Stimulated activated CD4-positive, alpha-beta T cell treated with anti-CD3 and anti-CD28 coated beads, Interleukin-1b, Interleukin-23, amount 100 ng/mL, for 1 hour (primary cell): ENCODE measurements at places on chromosomes 2 and 18.
A peak's percentile ranks its signal among the peaks of the same experiment; 100 is the strongest.

GRCh38 chr18:7684357-7684756 lies 117.2 kb downstream of the PTPRM start:
- DNase-seq: no peak

GRCh38 chr18:12028040-12028628 lies 46.8 kb downstream of the IMPA2 start:
- no peak for DNase-seq

DNA sequence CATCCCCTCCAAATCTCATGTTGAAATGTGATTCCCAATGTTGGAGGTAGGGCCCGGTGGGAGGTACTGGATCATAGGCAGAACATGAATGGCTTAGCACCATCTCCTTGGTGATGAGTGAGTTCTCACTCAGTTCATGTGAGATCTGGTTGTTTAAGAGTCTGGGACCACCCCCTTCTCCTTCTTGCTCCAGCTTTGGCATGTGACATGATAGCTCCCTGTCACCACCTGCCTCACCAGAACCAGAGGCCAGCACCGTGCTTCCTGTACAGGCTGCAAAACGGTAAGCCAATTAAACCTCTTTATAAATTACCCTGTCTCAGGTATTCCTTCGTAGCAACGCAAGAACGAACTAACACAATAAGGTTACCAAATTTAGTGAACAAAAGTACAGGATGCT lies 95.4 kb downstream of the ZBTB7C start:
- no peak for DNase-seq

DNA sequence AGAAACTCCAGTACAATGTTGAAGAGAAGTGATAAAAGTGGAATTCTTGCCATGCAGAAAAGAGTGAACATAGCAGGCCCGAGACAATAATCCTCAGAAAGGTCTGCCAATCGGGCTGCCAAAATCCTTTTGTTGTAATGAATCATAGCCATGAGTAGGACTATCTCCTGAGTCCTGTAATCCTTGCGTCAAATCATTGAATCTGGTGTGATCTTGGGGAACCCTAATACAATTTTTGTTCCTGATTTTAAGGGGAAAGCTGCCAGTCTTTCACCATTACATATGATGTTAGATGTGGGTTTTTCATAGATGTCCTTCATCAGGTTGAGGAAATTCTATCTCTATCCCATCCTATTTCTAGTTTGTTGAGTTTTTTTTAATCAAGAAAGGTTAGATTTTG lies 2.2 kb downstream of the TPGS2 start:
- DNase-seq: no peak

GRCh38 chr2:156333951-156334495 lies 1.5 kb upstream of the NR4A2 start:
- peak; percentile 60 for DNase-seq

DNA sequence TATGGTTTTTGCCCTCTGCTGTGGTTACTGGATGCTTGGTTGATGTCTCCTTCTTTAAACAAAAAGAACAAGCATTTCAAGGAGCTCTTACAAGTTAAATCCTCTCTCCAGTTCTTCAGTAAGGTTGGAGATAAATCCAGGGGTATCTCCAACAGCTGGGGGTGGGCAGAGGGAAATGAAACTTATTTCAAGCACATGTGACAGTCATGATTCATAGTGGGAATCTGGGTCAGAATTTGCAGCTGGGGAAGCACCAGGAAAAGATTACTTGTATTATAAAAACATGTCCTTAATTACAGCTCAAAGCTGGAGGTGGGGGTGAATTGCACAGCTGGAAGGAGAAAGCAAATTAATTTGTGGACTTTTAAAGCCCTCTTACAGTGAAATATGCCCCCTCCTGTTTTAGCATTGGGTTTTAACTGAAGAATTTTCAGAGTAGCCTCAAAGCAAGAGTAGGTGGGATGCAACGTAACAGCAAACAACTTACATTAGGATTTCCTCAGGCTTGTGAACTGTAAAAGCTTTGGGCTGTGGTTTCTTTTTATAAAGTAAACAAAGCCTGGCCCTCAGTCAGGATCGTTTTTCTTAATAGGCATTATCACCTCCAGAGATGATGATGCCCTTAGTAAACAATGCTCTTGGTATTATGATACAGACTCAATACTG lies 596.4 kb downstream of the NYAP2 start:
- DNase-seq: no peak

DNA sequence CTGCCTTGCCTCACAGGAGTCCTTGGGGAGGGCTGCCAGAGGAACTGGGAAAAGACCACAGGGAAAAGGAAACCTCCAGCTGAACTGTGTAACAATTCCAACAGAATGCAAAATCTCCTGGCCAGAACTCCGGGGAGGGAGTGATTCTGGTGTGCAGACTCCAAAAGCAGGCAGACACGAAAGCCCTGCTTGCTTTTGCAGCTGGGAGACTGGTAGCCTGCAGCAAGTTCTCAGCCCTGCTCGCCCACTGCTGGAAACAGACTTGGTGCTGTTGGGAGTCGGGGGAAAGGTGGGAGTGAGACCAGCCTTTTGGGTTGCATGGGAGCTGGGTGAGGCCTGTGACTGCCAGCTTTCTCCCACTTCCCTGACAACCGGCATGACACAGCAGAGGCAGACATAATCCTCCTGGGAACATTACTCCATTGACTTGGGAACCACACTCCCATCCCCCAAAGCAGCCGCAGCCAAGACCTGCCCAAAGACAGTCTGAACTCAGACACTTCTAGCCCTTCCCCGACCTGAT lies 26.0 kb upstream of the NMI start:
- DNase-seq: no peak

DNA sequence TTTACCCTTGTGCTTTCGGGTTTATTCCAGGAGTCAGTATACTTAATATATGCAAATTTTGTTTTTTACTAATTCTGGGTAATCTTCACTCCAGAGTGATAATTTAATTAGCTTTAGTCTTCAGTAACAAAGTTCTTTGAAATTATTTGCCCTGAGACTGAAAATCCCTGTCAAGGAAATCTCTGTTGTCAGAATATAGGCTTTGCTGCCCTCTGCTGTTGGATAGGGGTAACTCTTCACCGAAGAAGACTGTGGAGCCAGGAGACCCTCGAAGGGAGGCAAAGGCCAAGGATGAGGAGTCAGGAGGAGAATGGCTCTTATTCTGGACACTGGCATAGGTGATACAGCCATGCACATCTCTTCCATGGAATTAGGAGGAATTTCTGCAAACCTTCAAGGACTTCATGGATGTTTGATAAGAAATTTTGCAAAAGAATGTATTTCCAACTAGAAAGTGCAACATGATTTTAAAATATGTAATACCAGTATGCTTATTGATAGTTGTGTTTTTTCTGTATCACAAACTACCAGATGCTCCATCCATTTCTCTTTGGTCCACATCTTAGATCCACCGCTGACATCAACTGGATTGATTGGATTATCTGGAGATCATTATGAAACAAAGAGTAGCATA lies 182.3 kb downstream of the RDH14 start:
- no peak for DNase-seq

DNA sequence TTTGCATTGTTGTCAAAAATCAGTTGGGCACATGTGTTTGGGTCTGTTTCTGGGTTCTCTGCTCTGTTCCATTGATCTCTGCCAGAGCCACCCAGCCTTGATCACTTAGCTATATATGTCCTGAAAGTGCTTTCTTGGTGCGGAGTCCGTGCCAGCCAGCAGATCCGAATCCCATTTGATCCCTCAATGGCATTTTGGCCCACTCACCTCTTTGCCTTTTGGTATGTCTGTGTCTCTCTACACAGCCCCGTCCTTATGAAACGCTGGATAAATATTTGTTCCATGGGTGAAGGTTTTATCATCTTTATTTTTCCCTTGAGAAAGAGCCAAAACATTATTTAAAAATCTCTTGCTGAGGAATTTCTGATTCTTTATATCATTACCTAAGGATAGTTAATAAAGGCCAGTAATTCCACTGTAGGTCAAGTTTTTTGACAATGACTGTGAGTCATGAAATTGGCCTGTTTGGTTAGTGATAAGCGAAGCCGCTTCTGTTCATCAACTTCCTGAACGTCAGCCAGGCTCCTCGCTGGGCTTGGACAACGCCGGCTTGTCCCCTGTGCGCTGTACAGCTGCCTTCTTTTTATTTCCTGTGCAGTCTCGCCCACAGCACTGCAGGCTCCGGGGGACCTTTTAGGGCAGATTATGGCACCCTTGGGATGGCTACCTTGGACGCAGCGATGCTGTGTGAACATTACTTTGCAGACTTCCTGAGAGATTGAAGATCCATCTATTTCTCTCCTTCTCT lies 24.9 kb downstream of the MTCL1 start:
- no peak for DNase-seq

- no peak for DNase-seq
Measured at GRCh38 chr2:8535821-8536685, 145.8 kb upstream of the ID2 start.

- DNase-seq: no peak
Measured at GRCh38 chr2:113172721-113173541, 840 bp upstream of the PSD4 start.

DNA sequence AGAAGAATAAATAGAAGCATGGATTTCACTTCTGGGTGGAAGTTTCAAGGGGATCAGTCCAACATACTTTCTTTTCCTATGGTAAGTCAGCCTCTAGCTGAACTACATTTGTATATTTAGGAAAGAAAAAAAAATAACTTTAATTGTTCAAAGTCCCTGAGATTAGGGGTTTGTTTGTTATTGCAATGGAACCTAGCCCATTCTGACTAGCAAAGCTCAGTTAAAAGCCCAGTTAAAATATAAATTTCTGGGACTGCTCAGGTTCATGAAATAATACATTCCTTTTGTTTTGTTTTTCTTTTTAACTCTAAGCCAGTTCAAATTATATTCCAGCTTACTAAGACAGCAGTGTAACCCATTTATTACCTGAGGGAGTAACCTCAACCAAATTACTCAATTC lies 2069.6 kb upstream of the CELF4 start:
- DNase-seq: no peak

DNA sequence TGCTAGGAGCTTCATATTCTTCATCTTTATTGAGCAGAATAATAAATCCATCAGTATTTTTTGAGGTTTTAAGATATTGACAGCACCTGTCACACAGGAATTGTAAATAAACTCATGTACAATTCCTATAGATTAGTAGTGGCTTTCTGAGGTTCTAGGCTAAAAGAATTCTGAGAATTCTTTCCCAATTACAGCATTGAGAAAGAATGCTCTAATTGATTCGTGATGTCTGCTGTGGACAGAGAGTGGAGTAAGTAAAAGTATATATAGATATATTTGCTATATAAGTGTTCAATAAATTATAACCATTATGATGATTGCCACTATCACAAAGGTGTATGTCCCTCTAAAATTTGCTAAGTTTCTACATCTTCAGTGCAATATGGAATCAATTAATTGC lies 186.5 kb upstream of the NRP2 start:
- DNase-seq: no peak

DNA sequence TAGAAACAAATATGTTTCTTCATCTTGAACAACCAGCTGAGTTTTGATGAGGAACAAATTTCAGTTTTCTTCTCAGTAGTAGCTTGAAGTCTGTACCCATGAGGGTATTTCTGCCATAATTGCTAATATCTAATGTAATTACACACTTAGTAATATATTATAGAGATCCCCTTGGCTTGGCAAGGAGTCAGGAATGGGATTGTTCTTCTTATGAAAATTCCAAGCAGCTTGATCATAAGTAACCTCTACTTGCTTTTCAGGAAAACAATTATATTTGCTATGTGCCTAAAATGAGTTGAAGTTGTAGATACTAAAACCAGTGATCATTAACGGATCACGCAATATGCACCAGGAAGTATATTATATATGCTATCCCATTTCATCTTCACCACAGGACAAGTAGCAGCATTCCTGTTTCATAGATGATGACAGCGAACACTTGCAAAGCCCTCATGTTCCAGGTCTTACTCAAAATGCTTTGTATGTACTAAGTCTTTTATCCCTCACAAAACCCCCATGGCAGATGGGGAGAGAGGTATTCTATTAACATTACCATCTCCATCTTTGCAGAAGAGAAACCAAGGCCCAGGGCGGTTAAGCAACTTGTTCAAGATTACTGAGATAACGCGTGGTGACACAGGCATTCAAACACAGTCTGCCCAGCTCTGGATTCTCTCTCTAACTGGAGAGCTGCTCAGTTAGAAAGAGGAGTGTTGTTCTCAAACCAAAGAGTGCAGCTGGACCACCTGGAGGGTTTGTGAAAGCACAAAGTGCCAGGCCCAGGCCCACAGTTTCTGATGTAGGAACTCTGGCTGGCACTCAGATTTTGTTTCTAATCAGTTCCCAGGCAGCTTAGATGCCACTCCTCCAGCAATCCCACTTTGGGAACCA lies 21.8 kb upstream of the RGPD4 start:
- no peak for DNase-seq

DNA sequence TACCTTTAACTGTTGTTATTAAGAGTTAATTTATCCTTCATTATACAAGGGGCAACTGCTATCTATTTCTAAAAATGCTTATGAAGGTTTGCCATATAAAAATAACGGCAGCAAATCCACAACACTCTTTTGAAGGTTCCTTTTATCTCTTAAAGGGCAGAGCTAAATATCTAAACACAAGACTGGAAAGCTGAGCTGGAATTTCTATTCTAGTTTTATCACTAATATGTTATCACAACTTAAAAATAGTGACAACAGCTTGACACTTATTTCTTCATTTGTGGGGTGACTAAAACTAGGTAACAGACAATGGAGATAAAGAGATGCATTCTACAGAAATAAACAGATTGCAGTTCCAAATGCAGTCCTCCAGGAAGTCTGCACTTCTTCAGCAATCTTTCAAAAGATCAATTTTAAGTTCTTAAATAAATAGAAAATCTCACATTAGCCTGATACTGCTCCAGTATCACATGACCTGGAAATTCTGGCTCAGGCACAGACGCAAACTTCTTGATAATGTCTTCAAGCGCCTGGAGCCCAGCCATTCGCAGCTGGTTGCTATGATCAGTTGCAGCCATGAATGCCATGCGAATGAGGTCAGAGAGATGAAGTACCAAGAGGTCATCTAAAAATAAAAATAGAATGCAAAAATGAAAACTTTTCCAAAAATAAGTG lies 54.0 kb upstream of the STRN start:
- DNase-seq: no peak

GRCh38 chr18:21761471-21762115 lies 21.0 kb downstream of the MIB1 start:
- DNase-seq: no peak

DNA sequence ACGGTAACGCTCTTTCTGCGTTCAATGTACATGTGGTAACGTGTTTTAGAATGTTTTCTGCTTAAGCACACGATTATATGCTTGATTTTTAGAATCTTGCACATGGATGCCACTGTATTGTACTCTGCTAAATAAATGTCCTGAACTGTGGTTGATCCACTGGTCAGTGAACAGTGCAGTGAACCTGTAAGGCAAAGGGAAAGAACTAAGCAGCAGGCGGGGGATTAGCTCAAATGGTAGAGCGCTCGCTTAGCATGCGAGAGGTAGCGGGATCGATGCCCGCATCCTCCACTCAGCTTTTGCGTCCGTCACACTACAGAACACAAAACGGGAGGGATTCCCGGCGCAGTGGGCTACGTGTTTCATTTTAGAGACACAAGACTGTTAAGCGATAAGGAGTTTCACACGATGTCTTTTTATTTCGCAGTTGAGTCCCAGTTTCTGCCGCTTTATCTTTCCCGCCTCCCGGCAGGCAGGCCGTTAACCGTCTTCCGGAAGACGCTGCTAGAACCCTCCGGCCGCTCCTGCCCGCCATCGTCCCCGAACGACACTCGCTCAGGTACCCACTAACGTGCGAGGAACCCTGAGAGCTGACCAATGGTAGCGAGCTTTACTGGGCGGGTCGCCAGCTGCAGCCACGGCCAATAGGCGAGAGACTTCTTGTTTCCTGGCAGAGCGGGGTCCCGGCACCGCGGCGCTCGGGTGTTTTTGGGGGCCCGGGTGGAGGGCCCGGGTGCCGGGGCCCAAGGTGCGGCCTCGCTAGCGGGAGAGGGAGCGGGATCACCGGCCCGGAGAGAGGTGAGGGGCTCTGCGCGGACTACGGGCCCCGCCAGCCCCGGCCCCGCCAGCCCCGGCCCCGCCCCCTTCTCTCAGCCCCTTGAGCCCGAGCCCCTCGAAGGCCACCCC lies at the start of gene AGBL5:
TSS of gene AGBL5 (plus strand) at position 673 of the 906 bp plus-strand sequence. CDS start 1,291 bp downstream, outside the sequence.
- DNase-seq: peak; percentile 91
